ENCODE measurements at places on chromosomes 4 and X.

GRCh38 chr4:108370291-108371141 lies 201.8 kb upstream of the LEF1 start:
- peak; percentile 41 for DNase-seq

DNA sequence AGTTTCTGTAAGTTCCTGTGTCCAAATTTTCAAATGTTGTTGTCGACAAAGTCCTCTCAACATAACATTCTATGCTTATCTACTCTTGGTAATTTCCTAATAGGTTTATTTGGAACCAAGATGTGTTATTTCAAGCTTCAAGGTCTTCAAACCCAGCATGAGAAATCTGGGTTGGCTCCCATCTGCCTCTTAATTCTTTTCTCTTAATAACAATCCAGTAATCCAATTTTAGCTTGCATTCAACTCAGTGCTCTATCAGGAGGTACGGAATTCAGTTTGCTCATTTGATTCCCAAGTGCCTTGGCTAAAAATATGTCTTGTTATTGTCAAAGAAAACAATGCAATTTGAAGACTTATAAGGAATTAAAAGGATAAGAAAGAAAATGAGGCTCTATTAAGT lies 235.5 kb upstream of the MID1 start:
- no peak for DNase-seq

DNA sequence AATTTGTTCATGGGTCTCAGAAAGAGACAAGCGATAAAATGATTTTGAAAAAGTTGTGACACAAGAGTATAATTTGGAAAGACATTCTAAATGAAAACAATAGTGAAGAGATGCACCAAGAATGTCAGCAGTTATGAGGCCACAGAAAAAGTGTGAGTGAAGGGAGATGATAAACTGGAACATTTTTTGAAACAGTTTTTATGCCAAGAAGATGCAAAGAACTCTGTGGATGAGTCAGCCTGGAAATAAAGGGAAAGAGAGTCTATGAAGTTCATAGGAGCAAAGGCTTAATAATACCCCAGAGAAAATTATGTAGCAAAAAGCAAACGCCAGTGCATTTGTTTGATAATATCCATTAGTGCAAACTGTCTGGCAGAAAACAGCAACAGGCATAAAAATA lies 188.4 kb upstream of the TBC1D9 start:
- no peak for DNase-seq

DNA sequence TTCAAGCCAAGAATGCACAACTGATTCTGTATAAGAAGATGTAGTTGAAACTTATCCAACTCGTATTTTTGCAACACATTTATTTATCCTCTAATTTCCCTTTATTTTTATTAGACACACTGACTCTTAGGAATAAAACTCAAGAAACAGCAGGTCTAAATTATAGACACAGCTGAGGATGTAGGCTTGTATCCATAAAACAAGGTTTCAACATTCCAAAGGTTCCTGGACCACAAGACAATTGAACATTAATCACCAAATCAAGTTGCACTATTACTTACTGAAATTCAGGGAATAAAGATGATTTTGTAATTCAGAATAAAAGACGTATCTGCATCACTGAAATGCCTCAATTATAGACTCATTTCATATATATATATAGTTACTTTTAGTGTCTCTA lies 683.5 kb upstream of the GRIA3 start:
- no peak for DNase-seq

DNA sequence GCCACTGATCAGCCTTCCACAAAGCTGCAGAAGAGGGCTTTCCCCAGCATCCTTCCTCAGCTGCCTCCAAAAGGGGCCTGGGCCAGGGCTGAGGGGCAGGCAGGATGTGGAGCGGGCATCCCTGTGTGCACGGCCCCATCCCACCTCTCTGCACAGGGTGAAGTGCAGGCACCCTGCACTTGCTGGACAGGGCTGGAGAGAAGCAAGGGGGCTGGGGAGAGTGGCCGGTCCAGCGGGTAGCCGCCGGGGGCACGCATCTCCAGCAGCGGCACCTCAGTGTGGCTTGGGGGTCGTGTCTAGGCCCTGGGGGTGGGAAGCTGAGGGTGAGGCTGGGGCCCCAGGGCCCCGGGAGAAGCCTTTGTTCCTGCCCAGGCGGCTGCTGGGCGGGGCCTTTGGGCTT lies 3.0 kb downstream of the AVPR2 start:
- no peak for DNase-seq

DNA sequence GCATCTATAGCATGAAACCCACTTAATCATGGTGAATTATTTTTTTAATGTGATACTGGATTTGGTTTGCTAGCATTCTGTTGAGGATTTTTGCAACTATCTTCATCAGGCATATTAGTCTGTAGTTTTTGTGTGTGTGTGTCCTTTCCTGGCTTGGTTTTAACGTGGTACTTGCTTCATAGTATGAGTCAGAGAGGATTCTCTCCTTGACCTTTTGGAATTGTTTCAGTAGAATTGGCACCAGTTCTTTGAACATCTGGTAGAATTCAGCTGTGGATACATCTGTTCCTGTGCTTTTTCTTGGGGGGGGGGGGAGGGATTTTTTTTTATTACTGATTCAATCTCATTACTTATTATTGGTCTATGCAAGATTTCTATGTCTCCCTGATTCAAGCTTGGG lies 232.0 kb upstream of the KLF8 start:
- no peak for DNase-seq

DNA sequence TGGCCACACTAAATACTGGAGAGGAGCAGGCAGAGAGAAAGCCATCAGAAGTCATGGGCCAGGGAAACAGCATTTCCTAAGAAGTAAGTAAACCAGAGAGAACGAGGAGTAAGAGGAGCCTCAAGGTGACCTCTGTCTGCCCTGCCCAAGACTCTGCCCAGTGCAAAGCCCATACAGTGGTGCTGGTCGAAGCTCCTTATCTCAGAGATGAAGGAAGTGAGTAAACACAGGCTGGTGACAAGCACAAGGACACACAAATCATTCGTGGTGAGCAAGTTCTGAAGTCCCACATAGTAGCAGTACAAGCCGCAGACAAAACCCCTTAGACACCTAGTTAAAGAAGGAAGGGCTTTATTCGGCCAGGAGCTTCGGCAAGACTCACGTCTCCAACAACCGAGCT lies 62.7 kb downstream of the DCTD start:
- no peak for DNase-seq

DNA sequence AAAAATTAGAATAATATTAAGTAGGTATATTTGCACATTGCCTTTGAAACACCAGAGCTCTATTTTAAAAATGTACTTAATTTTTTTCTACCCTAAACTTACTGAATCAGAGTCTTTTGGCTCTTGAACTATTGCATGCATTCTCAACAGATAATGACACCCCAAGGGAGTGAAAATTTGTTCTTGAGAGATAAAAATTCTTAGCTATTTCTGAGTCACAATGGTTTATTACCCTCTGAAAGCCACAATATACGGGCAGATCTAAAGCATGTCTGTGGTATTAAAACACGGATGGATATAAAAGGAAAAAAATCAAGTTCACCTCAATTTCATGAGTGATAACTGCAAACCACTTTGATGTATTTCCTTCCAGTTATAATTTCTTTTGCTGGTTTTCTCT lies 636.3 kb upstream of the FTHL17 start:
- no peak for DNase-seq

DNA sequence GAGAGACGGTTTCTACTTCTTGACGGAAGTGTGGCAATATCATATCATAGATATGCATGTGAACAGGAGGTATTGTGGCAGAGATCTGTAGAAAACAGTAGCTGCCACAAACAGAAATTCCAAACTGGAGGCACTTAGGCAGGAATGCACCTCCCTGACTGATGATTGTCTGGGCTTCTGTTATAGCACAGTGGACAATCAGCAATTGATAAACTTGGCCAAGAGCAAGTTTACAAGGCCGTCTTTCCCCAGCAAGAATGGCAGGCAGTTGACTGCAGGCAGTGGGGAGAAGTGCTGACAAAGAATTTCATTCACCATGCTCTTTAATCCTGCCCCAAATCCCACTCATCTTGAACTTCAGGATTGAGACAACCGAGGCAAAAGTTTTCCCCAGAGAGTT lies 114.4 kb upstream of the STOX2 start:
- DNase-seq, result no peak

- DNase-seq, result no peak
These were observed 32.5 kb upstream of the SLC2A9 start for GRCh38 chr4:10053635-10054453.

GRCh38 chr4:122705009-122705408 lies 27.5 kb upstream of the BBS12 start:
- DNase-seq, result no peak

GRCh38 chrX:29826742-29827141 lies 388.6 kb upstream of the MAGEB2 start:
- DNase-seq, result no peak

GRCh38 chr4:18025288-18025687 lies 3.7 kb upstream of the LCORL start:
- DNase-seq, result no peak
